Stimulated activated CD4-positive, alpha-beta T cell treated with anti-CD3 and anti-CD28 coated beads, Interleukin-4, amount 100 ng/mL, for 24 hours (primary cell): ENCODE measurements at places on chromosomes 1 and 21.

GRCh38 chr1:24483441-24483840 lies 19.2 kb upstream of the RCAN3 start:
- DNase-seq, result peak; percentile 33

- DNase-seq, result no peak
These were observed 31.3 kb upstream of the TRABD2B start for GRCh38 chr1:48028218-48029069.

DNA sequence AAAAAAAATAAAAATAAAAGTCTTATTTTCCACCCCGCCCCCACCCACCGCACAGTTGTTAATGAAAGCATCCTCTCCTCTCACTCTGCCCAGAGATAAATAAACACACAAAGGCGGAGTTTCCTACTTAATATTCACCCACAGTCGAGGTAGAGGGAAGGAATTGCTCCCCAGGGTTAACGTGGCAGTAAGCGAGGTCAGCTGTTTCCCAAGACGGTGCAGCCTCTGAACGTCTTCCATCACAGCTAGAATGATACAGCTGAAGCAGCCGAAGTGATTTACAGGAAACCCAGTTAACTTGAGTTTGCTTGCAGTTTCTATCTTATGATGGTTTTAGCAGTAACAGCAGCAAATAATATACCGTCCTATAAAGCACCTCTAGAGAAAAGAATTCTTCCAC lies 283.9 kb downstream of the PBX1 start:
- DNase-seq, result no peak

DNA sequence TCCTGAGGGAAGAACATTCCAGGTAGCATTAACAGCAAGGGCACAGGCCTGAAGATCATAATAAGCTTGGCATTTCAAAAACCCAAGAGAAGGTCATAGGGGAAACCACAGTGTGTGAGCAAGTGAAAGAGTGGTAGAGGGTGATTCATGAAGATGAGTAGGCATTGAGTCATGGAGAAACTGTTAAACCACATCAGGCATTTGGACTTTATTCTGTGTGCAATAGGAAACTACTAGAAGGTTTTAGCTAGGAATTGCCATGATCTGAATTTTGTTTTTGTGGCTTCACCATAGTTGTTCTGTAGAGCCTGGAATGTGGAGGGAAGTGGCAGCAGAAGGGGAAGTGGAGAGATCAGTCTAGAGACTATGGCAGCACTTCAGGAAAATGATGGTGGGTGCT lies 359.0 kb upstream of the PTBP2 start:
- DNase-seq, result no peak

GRCh38 chr1:232450615-232451014 lies 179.3 kb downstream of the SIPA1L2 start:
- DNase-seq, result no peak

GRCh38 chr21:17461582-17461981 lies 51.3 kb upstream of the CXADR start:
- no peak for DNase-seq

DNA sequence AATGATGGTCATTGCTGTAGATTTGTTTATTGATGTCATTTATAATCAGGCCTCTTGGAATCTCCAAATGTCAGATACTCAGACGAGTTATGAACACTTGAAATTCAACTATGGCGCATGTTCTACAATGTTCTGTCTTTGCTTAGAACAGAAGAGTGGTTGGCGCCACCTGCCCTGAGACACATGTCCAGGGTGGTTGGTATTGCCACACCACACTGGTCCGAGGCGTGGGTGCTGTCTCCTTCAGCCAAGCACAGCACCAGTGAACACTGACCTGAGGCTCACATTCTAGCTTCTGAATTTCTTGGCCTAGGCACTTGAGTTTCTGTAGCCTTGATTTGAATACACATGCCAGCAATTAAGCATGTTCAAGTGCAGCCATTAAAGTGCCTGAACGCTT lies 10.1 kb upstream of the BMP8A start:
- DNase-seq, result no peak

- DNase-seq, result no peak
These were observed 20.4 kb upstream of the SRSF4 start for GRCh38 chr1:29202053-29202452.

GRCh38 chr1:116942344-116942743 lies 32.6 kb downstream of the PTGFRN start:
- no peak for DNase-seq

GRCh38 chr1:239947801-239948200 lies 143.9 kb upstream of the FMN2 start:
- no peak for DNase-seq

- DNase-seq, result peak; percentile 94
These were observed at the start of the genes JMJD4 and SNAP47 for GRCh38 chr1:227734856-227735538. Gene JMJD4, minus strand, starts transcription at chr1:227735302. Its CDS starts 29 bp downstream, at chr1:227735273. Gene SNAP47, plus strand, starts transcription at chr1:227735435. Its CDS starts 12,302 bp downstream, at chr1:227747737.

DNA sequence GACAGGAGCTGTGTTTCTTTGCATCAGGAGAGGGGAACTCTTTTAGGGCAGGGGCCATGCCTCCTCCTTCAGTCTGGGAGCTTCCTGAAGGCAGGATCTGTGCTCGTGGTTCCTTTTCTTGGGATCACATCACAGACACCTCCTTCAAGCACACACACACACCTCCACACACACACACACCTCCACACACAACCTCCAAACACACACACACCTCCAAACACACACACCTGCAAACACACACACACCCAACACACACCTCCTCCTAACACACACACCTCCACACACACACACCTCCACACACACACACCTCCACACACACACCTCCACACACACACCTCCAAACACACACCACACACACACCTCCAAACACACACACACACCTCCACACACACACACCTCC lies 10.5 kb downstream of the LGR6 start:
- DNase-seq, result no peak

GRCh38 chr1:206754011-206754410 lies 16.6 kb upstream of the IL19 start:
- no peak for DNase-seq
